ENCODE measurements at places on chromosomes 7 and 10.

- peak; percentile 61 for DNase-seq
Measured at GRCh38 chr7:19728716-19729115, 19.9 kb upstream of the POLR1F start.

DNA sequence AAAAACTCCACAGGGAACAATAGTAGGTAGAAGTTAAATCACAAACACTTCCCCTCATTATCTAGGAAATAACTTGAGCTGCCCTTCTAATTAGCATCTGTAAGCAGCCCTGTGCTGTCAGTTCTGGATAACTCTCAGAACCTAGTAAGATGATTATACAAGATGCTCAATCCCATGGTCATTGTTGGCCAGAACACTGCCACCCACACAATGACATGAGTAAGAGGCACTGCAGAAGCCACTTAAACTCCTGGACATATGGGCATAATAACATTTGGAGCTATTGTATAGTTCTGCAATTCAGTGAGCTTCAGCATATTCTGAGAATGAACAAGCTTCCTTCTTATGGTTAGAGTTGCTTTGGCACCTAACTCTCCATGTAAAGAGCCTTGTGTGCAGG, 153.8 kb downstream of the PLPP4 start:
- DNase-seq, result peak; percentile 20

DNA sequence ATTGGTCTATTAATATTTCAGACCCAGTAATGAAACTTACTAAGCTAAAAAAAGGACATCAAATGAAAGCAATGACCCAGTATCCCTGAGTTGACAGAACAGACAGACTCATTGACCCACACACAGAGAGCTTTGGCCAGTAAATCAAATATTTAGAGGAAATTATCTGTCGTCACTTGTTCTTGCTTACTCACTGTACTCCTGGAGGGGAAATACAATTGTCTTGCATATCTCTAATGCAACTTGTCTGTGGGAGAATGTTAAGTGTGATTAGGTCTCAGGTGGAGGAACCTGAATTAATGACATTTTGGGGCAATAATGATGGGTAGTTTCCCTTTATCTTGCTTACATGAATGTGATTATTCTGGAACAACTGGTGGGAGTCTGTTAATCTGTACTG, 80.4 kb downstream of the CUBN start:
- DNase-seq, result no peak

DNA sequence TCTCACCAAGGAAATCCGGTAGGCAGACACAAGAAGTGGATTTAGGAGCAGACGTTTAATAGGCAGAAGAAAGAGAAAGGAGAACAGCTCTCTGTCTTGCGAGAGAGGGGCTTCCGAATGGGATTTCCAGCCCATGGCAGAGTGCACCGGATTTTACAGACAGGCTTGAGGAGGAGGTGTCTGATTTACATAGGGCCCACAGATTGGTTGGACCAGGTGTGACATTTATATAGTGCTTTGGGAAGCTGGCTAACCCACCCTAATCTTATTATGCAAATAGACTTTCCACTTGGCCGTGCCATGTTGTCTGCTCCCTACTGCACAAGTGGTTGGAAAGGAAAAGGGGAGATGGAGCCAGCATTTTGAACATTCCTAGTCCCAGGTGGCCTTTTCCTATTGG, 57.8 kb downstream of the ANKMY2 start:
- peak; percentile 41 for DNase-seq

GRCh38 chr7:44368455-44368854, 43.1 kb upstream of the CAMK2B start:
- DNase-seq, result no peak

DNA sequence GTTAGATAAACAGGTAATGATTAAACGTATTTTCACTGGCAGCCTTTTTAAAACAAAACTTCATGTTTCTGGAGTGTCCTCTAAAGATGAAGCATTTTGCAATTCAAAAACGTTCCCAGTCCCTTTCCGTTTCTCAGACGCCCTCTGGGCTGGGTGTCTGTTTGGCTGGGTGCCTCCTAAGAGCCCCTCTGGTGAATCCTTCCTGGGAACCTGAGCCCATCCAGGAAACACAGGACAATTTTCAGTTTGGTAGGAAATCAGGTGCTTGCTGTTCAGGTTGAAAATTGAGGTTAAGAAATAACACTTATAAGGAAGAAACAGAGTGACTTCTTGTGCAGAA, 76.7 kb downstream of the CHN2 start:
- no peak for DNase-seq

DNA sequence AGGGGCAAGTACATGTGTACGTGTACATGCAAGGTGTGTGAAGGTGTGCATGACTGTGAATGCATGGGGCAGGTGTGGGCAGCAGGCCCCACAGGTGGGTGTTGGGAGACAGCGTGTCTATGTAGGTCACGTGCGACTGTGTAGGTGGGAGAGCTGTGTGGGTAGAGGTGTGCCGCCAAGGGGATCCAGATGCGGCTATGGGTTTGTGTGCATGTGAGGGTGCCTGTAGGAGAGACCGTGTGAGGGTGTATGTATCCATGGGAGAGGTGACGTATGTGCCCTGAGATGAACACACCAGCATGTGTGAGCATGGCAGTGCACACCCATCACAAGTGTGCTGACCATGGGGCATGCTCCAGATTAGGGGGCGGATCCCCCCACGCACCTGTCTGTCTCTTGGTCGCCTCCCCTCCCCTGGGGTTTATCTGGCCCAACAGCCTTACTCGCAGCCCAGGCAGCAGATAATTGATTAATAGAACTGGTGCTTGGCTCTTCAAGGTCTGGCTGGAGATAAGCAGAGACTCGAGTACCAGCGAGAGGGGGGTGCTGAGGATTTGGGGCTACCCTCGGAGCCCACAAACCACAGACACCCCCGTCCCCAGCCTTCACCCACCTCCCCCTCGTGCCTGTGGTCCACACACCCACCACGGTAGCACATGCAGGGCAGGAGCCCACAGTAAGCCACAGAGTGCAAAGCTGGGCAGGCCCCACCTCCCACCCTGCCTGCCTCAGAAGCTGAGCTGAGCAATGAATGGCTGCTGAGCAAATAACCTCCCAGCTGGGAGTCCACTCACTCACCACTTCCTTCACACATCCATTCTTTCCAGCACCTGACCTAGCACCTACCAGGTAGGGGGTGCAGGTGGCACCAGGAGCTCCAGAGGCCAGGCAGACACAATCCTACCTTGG, 41.4 kb upstream of the ZMIZ1 start:
- DNase-seq, result no peak

- DNase-seq, result no peak
Measured at GRCh38 chr10:125221716-125222115, 61.4 kb upstream of the CTBP2 start.

DNA sequence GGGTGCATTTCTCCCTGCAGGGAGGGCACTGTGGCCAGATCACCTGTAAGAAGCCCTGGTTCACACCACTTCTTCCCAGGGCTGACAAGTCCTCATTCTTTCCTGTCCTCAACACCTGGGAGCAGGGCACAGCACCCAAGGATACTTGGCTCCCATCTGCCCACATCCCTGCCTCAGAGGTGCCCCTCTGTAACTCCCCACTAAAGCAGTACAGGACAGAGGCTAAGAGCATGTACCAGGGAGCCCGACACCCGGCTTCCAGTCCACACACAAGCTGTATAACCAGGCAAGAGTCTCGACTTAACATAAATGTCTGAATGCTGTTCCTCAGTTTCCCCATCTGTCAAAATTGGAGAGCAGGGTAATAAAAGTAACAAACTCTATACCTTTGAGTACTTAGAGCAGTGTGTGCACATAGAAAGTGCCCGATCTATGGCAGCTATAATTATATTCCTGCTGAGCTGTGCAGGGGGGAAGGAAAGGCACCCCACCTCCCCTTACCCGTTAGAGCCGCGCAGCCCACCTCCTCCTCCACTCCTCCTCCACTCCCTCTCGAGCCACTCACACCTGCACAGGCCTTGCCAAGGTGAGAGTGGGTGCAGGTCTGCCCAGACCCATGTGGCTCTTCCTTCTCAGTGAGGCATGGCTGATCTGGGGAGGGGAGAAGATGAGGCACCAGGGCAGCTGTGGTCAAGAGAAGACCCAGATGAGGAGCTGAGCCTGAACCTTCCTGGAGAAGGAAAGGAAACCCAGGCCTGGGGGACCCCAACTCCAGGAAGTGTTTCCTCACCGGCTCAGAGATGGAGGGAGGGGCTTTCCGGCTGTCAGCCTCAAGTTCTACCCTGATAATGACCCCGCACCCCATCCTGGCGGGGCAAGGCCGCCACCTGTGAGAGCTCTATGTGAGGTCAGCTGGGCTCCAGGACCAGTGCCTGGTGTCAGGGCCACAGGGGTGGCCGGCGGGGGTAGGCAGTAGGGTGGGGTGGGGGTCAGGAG, 22.6 kb downstream of the PODXL start:
- DNase-seq, result no peak

DNA sequence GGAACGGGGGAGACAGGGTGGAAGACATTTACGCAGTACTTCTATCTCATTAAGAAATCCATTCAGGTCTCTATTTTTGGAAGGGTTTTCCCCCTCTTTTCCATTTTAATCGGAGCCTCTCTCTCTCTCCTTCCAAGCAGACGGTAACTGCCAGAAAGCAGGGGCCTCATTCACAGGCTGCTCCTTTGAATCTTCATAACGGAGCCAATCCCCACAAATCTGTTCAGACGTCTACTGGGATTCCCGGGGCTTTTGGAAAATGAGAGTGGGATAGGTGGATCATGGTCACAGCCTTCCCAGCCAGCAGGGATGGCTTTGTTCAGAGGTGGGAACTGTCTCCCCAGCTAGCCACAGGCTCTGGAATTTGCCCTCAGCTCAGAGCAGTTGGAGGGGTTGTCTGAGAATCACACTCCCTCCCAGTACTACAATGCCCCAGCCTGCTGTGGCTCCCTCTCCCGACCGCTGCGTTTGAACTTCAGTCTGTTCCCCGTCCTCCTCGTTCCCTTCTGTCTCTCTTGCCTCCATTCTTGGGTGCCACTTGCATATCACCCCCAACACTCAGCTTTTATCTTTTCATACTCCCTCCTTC, 413.6 kb downstream of the PLXNA4 start:
- DNase-seq, result peak; percentile 55

- DNase-seq, result peak; percentile 16
Measured at GRCh38 chr10:127937915-127938463, 31.1 kb downstream of the PTPRE start.

- DNase-seq, result no peak
Measured at GRCh38 chr7:126667742-126668366, 584.9 kb downstream of the GRM8 start.

- no peak for DNase-seq
Measured at GRCh38 chr7:37113661-37114355, 334.9 kb downstream of the ELMO1 start.

DNA sequence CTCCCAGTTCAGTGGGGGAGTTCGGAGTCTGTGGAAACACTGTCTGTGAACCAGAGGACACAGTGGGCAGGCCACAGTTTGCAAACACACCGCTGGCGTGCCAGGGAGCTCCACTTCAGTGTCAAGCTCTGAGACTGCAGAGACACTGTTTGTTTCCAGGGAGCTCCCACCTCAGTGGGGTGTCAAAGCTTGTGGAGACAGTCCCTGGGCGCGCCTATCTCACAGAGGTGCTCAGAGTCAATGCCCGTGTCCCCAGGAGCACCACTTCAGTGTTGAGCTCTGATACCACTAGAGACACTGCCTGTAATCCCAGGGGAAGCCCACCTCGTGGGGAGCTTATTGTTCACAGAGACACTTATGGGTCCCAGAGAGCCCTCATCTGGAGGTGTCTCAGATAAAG, 4.3 kb downstream of the MYO1G start:
- DNase-seq, result no peak

All from eye (tissue), 1 donor.